ENCODE measurements at places on chromosomes 3 and 15.
A peak's percentile ranks its signal among the peaks of the same experiment; 100 is the strongest.

DNA sequence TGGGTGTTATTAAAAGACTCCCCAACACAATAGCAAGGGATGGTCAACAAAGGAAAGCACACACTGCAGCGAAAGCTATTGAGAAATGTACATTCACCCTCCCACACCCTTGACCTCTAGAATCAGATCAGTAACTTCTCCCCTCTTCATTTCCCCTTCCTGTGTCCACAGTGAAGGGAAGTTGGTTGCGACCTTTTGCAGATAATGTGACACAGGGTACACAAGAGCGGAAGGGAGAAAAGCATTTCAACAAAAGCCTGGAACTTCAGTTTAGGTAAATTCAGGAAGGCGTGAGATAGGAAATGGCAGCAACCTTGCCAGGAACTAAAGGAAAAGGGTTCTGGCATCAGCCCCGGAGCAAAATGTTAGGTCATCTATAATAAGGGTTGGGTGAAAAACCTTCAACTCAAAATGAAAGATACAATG lies 899.8 kb downstream of the MCTP2 start:
- DNase-seq: no peak

- DNase-seq: no peak
These were observed 46.9 kb downstream of the TBL1XR1 start for GRCh38 chr3:177150218-177150916.

- no peak for DNase-seq
These were observed 79.9 kb downstream of the GTPBP8 start for GRCh38 chr3:113070681-113071113.

- no peak for DNase-seq
These were observed 15.5 kb upstream of the SCAANT1 start for GRCh38 chr3:63927422-63928280.

DNA sequence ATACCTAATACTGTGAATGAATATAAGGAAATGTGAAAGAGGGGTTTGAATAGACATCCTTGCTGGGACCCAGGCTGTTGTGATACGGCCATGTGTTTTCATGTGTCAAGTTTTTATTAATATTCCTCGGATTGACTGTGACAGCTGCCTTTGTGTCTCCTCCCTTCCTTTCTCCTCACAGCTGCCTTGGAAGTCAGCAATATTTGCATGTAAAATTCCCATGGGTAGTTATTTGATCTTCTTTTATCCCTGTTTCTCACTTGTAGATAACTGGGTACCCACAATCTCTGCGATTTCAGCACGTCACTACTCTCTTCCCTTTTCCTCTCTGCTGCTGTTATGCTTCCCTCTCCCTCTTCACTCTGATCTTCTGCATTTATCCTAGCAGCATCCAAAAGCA lies 9.4 kb downstream of the GPR156 start:
- no peak for DNase-seq

- DNase-seq: no peak
These were observed 284.0 kb downstream of the LPP start for GRCh38 chr3:188437926-188438325.

- DNase-seq: peak; percentile 56
These were observed 31.9 kb upstream of the RAB6B start for GRCh38 chr3:133927540-133928066.

- no peak for DNase-seq
These were observed 101.5 kb upstream of the TMC3 start for GRCh38 chr15:81475471-81475870.

DNA sequence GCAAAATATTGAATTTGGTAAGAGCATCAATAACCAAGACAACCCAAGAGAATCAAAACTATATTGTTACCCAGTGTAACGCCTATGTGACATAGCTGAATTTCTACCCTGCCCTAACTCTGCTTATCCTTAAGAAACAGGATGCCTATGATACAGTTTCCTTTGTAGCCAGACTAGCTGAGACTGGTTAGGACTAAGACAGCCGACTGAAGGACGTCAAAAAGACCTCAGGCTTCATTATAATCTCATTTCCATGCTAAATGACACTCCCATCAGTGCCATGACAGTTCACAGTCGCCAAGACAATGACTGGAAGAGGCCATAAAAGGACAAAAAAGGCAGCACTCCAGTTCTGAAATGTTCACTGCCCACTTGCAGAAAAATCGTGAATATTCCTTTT lies 66.8 kb downstream of the GBE1 start:
- no peak for DNase-seq

GRCh38 chr15:84666373-84666772 lies 8.4 kb upstream of the NMB start:
- DNase-seq: no peak

GRCh38 chr3:161559177-161559998 lies 62.8 kb downstream of the OTOL1 start:
- DNase-seq: no peak

DNA sequence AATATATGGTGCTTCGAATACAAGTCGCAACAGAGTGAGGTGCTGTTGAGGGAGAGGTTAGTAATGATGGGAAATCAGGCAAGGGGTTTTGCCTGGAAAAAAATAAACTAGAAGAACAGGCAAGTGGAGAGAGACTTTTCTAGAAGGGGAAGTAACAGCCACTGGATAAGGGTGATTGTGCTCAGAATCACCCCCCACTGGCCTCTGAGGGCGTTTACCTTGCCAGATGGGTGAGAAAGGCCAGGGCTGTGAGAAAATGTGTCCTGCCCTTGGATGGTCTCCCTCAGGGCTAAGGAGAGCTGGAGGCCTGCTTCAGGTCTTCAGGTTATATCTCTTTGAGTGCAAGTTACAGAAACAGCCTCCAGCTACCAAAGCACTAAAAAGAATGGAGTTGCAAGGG lies 151.8 kb downstream of the MEX3B start:
- DNase-seq: no peak

- DNase-seq: no peak
These were observed 22.4 kb downstream of the CYP11A1 start for GRCh38 chr15:74345051-74345450.

GRCh38 chr3:13053420-13053819 lies 19.8 kb downstream of the IQSEC1 start:
- DNase-seq: no peak

DNA sequence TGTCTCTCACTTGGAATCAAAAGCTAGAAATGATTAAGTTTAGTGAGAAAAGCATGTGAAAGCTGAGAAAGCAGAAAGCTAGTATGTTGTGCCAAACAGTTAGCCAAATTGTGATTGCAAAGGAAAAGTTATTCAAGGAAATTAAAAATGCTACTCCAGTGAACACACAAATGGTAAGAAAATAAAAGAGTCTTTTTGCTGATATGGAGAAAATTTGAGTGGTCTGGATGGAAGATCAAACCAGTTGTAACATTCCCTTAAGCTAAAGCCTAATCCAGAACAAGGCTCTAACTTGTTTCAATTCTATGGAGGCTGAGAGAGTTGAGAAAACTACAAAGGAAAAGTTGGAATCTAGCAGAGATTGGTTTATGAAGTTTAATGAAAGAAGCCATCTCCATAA lies 11.8 kb downstream of the ADGRG7 start:
- DNase-seq: no peak

- DNase-seq: no peak
These were observed 348.8 kb upstream of the BCHE start for GRCh38 chr3:166186003-166186402.

DNA sequence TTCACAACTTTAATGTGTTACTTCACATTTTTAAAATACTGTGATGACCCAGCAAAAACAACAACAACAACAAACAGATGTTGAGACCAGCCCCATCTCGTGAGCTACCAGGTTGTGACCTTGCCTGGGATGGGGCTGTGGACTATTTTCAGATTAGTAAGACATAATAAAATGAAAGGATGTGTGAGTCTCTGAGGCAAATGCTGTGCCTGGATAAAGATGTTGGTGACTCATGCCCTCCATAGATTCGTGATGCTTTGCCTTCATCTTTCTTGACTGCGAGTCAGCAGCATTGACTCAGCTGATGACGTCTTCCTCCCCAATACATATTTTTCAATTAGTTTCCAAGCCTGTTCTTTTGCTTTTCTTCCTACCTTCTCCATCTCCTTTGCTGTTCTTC lies 453.0 kb upstream of the CFAP20DC start:
- DNase-seq: peak; percentile 5

GRCh38 chr3:141239511-141240281 lies 8.1 kb downstream of the PXYLP1 start:
- DNase-seq: no peak

GRCh38 chr3:163315786-163316185 lies 1762.5 kb downstream of the SI start:
- DNase-seq: no peak

DNA sequence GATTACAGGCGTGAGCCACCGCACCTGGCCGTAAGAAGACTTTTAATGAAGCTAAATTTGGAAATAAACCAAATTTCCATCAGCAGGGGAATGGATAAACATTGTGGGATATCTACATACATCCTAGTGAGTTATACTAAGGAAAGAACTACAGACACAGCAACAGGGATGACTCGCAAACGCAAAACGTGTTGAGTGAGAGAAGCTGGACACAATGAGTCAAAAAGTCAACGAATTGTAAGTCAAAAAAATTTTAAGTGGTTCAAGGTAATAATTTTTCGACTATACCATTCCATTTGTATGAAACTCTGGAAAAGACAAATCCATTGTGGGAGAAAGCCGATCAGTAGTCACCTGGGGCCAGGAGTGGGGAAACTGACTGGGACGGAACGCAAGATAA lies 19.9 kb downstream of the PLA2G4F start:
- DNase-seq: no peak

DNA sequence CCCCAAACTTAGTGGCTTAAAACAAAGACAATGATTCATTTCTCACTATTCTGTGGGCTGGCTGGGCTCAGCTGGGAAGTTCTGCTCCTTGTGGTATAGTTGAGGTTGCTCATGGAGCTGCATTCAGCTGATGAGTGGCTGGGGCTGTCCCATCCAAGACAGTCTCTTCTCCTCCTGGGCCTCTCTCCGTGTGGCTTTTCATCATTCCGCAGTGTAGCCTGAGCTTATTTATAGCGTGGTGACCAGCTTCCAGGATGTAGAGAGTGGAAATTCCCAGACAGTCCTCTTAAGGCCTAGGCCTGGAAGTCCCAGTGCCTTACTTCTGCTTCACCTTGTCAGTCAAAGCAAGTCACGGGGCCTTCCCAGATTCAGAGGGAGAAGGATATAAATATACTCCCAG lies 136.7 kb upstream of the DAZL start:
- no peak for DNase-seq

DNA sequence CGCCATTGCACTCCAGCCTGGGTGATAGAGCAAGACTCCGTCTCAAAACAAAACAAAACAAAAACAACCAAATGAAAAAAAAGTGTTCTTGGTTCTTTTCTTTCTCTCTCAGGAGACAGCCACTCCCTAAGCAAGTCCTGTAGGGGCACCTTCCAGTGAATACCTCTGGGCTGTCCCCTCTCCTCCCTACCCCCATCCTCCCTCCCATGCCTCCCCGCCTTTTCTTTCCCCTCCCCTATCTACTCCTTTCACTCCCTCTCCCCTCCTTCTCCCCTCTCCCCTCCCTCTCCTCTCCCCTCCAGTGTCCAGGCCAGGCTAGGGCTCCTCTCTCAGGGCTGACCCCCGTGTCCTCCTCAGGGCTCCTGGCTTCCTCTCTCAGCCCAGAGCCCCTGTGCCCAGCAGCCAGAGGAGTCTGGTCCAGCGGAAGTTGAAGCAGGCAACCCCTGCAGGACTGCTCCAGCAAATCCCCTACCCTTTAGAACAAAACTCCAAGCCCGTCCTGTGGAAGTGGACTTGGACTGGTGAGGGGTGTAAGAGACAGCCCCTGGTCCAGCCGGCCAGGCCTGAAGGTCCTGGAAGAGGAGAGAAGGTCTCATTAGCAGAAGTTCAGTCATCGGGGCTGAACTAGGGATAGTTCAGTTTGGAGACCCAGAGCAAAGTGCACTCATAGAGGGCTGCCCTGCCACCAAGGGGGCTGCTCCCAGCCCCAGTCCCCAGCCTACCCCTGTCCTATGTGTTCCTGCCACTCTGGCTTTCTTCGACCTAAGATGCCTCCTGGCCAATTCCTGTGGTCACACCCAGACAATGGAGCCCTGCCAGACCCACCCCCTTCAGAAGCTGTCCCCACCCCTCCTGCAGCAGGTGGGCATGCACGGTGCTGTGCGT lies 79.8 kb upstream of the IQSEC1 start:
- no peak for DNase-seq

GRCh38 chr15:39706206-39706605 lies 76.4 kb downstream of the FSIP1 start:
- no peak for DNase-seq

DNA sequence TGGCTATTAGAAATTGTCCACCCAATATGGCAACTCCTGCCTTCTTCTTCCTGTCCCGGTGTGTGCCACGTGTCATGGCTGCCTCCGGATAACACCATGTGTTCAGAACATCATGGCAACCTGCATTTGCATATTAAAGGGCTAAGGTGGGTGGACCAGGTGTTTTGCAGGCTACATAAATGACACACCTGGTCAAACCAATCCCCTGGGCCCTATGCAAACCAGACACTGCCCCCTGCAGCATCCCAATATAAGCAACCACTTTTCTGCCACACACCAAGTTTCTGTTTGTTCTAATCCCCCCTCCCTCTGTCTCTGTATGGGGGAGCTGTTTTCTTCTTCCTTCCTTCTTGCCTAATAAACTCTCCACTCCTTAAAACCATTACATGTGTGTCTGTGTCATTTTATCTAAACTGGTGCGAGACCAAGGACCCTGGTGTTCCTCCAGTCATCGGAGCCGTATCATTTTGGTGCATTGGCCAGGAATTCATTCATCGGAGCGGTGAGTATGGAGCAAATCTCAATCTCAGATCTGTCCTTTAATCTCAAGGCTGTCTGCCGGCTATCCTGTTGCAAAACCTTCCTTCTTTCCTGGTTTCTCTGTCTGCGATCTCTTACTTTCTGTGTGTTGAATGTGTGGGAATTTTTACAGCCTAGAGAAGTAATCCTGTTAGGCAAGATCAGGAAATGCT lies 44.5 kb downstream of the NCEH1 start:
- no peak for DNase-seq

DNA sequence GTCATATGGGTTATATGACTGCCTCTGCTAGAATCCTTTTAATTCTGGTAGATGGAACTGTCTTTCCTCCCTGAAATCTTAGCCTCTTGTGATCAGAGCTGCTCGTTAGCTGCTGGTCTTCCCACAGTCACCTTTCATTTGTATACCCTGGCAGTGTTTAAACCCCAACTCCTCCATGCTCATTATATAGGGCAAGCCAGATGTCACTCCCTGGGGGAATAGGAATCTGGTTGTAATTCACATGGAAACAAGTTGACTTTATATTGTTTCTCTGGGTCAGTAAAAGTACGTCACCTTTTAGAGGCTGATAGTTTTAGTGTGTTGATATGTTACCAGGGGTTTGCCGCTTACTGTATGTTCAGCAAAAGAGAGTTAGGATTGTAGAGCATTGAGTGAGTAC lies 103.5 kb downstream of the ITPR1 start:
- no peak for DNase-seq

DNA sequence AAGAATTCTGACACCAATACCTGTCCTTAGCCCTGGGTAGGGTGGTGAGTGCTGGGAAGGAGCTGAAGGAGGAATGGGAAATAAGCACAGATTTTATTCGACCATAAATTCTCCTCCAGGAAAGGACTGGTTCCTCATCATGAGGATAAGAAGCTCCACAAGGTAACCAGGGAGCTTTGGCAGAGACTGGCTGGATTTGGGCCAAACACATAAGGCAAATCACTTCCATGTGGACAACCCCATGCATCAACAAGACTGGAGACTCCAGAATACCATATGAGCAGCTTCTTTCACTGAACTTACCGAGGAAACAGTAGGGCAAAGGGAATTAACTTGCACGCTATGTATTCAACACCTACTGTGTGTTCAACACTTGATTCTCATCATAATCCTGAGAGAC lies 312.5 kb downstream of the NTRK3 start:
- DNase-seq: no peak
